IMR-90 (cell line): ENCODE measurements at places on chromosomes 6 and 20.

- H3K36me3 ChIP-seq = no peaks in the 10 kb centered on the region
- no peaks in the 10 kb centered on the region for H3K27me3 ChIP-seq
- H3K27ac ChIP-seq = no peak overlapping the region; the same call in 1 of the 2 replicates
- DNase-seq = no peak
- peaks cover 3% of the 10 kb centered on the region for H3K4me1 ChIP-seq
- H3K4me3 ChIP-seq = no peak overlapping the region
Observed at GRCh38 chr6:140766999-140767398, 1365.7 kb upstream of the GJE1 start.

DNA sequence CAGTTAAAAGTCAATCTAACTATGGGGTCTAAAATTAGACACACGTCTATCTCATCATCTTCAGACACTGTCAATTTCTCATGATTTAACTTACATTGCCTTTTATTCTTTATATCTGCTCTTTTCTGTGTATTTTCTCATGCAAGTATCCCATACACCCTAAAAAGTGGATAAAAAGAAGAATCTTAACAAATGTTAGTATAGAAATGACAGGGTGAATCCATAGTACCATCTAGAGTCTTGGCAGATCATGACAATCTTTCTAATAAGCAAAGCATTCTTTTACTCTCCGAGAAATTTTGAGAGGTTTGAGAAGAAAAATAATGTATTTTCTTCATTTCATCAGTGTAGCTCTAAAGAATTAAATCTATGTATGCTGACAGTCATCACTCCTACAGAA lies 382.7 kb downstream of the C6orf118 start:
- H3K27ac ChIP-seq = no peak overlapping the region
- no peaks in the 10 kb centered on the region for H3K4me1 ChIP-seq
- H3K36me3 ChIP-seq = no peaks in the 10 kb centered on the region
- no peak for DNase-seq
- no peak overlapping the region for H3K4me3 ChIP-seq

GRCh38 chr6:96972689-96973088 lies 48.2 kb downstream of the KLHL32 start:
- H3K27me3 ChIP-seq = no peaks in the 10 kb centered on the region
- no peaks in the 10 kb centered on the region for H3K4me1 ChIP-seq
- DNase-seq = no peak
- no peaks in the 10 kb centered on the region for H3K36me3 ChIP-seq

DNA sequence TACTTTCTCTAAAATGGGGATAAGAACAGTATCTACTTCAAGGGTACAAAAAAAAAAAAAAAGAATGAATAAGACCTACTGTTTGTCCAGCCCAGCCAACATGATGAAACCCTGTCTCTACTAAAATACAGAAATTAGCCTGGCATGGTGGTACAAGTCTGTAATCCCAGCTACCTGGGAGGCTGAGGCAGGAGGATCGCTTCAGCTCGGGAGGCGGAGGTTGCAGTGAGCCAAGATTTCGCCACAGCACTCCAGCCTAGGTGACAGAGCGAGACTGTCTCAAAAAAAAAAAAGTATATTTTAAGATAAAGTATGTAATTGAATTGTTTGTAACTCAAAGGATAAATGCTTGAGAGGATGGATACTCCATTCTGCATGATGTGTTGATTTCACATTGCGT lies 2.0 kb downstream of the BLTP3A start:
- no peaks in the 10 kb centered on the region for H3K36me3 ChIP-seq
- H3K4me3 ChIP-seq = no peak overlapping the region
- peaks cover 6% of the 10 kb centered on the region; the same call in 1 of the 2 replicates for H3K4me1 ChIP-seq
- DNase-seq = no peak
- no peaks in the 10 kb centered on the region for H3K27me3 ChIP-seq

DNA sequence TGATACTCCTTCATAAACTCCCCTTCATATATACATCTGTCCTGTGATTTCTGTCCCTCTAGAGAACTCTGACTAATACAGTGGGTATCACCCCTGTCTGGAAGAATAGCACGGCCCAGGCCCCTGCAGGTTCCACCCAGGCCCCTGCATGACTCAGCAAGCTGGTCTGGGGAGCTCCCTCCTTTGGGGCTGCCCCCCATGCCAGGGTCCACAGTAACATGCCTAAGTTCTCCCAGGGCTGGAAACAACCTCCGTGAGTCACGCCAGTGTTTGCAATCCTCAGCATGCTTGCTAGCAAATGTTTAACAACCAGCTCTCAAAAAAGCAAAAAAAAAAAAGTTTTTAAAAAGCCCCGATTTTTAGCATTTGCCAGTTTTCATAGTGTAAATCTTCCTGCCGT lies 134.3 kb upstream of the CDH4 start:
- H3K27ac ChIP-seq = no peak overlapping the region
- no peaks in the 10 kb centered on the region for H3K4me1 ChIP-seq
- no peaks in the 10 kb centered on the region for H3K36me3 ChIP-seq
- DNase-seq = peak; percentile 80
- no peaks in the 10 kb centered on the region for H3K27me3 ChIP-seq
- no peak overlapping the region for H3K4me3 ChIP-seq

DNA sequence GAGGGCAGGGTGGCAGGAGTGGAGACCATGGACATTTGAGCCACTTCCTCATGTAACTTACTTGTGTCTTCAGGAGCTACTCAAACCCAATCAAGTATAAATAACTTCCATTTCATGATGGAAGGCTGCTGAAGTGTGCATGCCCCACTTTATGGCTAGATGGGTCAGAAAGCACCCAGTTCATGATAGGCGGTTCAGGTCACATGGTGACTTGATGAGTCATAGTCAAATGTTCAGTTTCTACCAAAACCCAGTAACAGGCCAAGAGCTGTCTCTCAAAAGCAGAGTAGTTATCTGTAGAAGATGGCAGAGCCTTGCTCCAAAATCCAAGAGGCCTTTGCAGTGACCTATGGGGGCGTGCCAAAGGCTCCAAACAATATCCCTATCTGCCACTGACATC lies 133.7 kb upstream of the TENT5A start:
- no peaks in the 10 kb centered on the region for H3K36me3 ChIP-seq
- no peak overlapping the region for H3K4me3 ChIP-seq
- peaks cover 3% of the 10 kb centered on the region; the same call in 1 of the 2 replicates for H3K4me1 ChIP-seq
- no peak for DNase-seq
- no peaks in the 10 kb centered on the region for H3K27me3 ChIP-seq

- peak overlapping the region; percentile 97 for H3K27ac ChIP-seq
- H3K36me3 ChIP-seq = peaks cover 29% of the 10 kb centered on the region
- no peak overlapping the region for H3K4me3 ChIP-seq
- DNase-seq = no peak
Observed at GRCh38 chr6:158043586-158044524, 62.2 kb downstream of the SYNJ2 start.

DNA sequence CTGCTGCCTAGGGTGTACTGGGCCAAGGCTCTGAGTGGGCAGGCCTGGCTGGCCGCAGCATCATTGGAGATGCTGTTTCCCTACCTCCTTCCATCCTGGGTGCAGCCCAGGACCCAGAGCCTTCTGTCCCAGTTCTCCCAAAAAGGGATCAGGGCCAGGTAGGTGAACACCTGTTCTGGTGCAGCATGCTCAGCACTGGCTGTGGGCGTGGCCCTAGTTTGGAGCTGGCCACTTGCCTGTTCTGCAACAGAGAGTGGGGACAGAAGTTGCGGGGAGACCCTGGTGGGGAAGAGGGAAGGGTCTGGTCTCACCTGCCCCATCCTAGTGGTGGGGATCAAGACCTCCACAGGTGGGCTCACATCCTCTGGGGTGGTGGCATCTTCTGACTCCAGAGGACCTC lies 1.4 kb upstream of the ARMC12 start:
- H3K4me1 ChIP-seq = no peaks in the 10 kb centered on the region
- H3K36me3 ChIP-seq = no peaks in the 10 kb centered on the region
- H3K27ac ChIP-seq = no peak overlapping the region
- H3K4me3 ChIP-seq = no peak overlapping the region
- no peak for DNase-seq
